ENCODE measurements at places on chromosomes 1 and 21. TPM values are rescaled to one million over a fixed set of nuclear protein-coding genes. Genes with fewer than 3 reads are reported as not detected.

DNA sequence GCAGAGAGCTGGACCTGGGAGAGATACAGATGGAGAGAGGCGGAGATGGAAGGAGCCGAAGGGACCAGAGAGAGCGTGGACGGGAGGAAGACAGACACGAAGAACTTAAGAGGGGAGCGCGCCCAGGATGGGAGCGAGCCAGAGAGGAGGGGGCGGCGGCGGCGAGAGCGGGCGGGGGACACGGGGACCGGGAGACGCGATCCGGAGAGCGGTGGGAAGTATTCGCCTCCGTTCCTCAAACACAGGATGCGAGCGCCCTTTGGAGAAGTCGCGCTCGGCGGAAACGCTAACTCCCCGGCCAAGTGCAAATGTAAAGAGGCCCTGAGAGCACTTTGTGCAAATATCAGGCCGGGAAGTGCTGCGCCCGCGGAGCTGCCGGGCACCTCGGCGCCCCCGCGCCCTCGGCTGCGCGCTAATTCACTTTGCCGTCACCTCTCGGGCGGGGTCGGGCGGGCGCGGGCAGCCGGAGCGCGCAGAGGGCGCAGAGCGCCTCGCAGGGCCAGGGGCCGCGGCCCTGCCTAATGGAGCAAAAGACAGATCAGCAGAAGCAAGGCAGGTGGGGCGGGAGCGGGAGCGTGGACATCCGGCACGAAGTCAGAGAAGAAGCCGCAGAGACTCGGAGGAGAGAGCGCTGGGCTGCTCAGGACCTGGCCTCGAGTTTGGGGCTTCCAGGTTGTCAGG, 281.2 kb downstream of the RRAGC start:
- H3K27ac ChIP-seq, result no peak overlapping the region
- peaks cover 28% of the 10 kb centered on the region for H3K27me3 ChIP-seq
- no peak overlapping the region for H3K4me3 ChIP-seq
- H3K4me1 ChIP-seq, result no peaks in the 10 kb centered on the region

DNA sequence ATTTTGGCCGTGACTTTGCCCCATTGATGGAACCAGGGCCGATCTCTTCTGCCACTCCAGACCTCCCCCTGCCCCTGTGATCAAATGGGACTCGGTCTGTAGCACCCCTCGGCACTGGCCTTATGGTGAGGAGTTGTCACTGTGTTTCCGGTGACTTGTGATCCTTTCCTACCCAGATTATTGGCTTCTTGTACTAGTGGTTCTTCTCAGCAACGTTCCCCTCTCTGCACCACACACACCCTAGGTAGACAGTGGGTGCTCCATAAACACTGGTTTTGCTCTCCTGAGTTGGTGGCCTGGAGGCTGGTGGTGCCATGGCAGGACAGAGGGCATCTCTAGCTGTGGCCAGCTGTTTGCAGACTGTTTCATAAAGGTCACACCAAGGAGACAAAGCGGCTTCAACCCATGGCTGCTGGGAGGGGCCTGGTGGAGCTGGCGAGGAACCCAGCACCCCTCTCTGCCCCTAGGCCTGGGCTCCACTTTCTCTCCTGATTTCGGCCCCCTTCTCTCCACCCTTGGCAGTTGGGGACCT, 50.7 kb downstream of the DHRS3 start:
- DNase-seq, result no peak
- no peak overlapping the region for H3K4me3 ChIP-seq
- H3K4me1 ChIP-seq, result no peaks in the 10 kb centered on the region
- H3K36me3 ChIP-seq, result peaks cover 3% of the 10 kb centered on the region
- no peaks in the 10 kb centered on the region for H3K27me3 ChIP-seq

GRCh38 chr1:2465371-2466269, 10.5 kb upstream of the PLCH2 start:
- no peak overlapping the region for H3K4me3 ChIP-seq
- H3K27ac ChIP-seq, result no peak overlapping the region
- DNase-seq, result no peak
- peaks cover 23% of the 10 kb centered on the region for H3K4me1 ChIP-seq

DNA sequence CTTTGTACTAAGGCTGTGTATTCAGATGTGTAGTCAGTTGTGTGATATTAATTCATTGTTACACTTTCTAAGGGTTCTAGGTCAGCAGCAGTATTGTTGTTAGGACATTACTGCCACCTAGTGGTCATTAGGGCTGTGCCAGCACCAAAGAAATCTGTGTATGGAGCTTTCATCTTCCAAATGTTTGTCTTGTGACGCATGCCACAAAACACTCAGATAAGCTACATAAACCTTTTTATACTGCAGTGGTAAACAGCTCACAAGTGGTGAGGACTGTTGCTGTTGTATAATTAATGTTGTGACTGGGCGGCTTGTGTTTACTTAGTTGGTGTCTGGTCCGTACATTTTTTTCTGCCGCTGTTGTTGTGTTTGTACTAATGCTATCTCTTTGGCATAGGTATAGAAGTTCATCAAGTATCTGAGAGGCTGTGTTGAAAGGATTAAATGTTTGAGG, 51.7 kb downstream of the S1PR1 start:
- no peak overlapping the region for H3K27ac ChIP-seq
- DNase-seq, result peak; percentile 56
- no peaks in the 10 kb centered on the region for H3K27me3 ChIP-seq
- no peaks in the 10 kb centered on the region for H3K4me1 ChIP-seq
- no peak overlapping the region for H3K4me3 ChIP-seq

DNA sequence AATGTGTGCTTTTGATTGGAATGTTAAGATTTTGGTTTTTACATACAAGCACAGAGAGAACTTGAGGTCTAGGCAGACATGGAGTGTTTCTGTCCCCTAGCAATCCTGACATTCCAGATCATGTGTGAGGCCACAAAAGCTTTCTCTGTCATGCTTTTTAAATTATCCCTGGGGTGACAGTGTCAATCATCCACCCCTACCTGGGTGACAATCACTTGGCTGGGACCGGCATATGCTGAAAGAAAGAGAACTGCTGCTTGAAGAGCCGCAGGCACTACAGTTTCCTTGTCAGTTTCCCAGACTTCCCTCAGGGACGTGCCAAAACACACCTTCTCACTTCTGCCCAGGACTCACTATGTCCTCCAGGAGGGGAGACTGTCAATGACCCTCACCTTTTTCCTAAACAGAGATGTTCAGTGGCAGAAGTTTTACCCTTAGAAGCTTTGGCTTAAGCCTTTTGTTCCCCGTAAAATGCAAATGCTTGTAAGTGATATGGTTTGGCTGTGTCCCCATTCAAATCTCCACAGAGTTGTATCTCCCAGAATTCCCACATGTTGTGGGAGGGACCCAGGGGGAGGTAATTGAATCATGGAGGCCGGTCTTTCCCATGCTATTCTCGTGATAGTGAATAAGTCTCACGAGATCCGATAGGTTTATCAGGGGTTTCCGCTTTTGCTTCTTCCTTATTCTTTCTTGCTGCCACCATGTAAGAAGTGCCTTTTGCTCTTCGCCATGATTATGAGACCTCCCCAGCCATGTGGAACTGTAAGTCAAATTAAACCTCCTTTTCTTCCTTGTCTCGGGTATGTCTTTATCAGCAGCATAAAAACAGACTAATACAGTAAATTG, 217.4 kb downstream of the FGGY start:
- H3K4me1 ChIP-seq, result no peaks in the 10 kb centered on the region
- H3K4me3 ChIP-seq, result no peak overlapping the region
- DNase-seq, result no peak
- H3K27me3 ChIP-seq, result no peaks in the 10 kb centered on the region

WDR64 gene
- not detected for polyA plus RNA-seq

RGS21 gene
- not detected for polyA plus RNA-seq
